ENCODE measurements at places on chromosomes 5 and 9.

DNA sequence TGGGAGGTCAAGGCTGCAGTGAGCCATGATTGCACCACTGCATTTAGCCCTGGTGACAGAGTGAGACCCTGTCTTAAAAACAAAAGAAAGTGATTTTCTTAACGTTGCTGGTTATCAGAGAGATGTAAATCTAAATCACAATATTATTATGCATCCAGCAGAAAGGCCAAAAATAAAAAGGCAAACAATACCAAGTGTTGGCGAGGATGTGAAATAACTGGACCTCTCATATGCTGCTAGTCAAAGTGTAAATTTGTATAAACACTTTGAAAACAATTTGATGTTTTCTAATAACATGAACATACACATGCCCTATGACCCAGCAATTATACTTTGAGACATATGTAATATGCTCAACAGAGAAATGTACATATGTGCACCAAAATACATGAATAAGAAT, 110.7 kb upstream of the CNTLN start:
- no peak for DNase-seq

- DNase-seq = no peak
Observed at GRCh38 chr9:116212986-116213692, 59.5 kb downstream of the PAPPA start.

DNA sequence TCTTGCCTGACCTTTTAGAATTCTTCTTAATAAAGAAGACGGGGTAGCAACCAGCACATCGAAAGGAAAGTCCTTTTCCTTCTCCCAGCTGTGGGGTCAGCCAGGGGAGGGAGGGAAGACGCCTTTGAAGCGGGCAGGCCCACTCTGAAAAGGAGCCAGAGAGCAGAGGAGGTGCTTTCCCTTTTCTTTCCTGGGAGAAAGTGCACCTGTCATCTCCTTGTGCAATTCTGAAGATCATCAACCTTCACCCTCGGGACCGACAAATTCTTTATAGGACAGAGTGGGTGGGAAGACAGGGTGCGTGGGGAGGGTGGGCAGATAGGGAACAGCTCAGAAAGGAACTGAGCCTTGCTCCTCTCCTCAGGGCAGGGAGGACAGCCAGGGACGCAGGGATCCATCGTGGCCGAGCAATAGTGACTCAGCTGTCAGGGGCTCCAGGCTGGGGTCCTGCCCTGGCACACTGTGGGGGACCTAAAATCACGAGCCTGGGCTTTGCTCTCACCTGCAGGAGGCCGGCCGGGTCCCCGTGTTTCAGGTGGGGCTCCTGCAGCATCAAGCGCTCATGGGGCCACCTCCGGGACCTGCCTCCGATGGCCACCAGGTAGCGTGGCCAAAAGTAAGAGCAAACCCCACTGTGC, 141.0 kb downstream of the OLFM1 start:
- DNase-seq = no peak

GRCh38 chr9:20844916-20845315, 160.9 kb downstream of the FOCAD start:
- DNase-seq = no peak

- DNase-seq = peak; percentile 25
Observed at GRCh38 chr5:179142434-179143198, 82.4 kb downstream of the ZNF354C start.

- DNase-seq = no peak
Observed at GRCh38 chr5:61737301-61737963, 405.4 kb downstream of the ZSWIM6 start.

- no peak for DNase-seq
Observed at GRCh38 chr5:139113892-139114291, 84.3 kb downstream of the SIL1 start.
